ENCODE measurements at places on chromosomes 12 and 14. TPM values are rescaled to one million over a fixed set of nuclear protein-coding genes. Genes with fewer than 3 reads are reported as not detected.

Gene P2RX7
- 0.77 TPM for total RNA-seq

Gene ARMH4
- under 0.01 TPM for total RNA-seq

Gene HOXC6
- not detected for total RNA-seq

Gene CEBPE
- not detected for total RNA-seq

Gene TAS2R31
- 2.0 TPM for total RNA-seq

DNA sequence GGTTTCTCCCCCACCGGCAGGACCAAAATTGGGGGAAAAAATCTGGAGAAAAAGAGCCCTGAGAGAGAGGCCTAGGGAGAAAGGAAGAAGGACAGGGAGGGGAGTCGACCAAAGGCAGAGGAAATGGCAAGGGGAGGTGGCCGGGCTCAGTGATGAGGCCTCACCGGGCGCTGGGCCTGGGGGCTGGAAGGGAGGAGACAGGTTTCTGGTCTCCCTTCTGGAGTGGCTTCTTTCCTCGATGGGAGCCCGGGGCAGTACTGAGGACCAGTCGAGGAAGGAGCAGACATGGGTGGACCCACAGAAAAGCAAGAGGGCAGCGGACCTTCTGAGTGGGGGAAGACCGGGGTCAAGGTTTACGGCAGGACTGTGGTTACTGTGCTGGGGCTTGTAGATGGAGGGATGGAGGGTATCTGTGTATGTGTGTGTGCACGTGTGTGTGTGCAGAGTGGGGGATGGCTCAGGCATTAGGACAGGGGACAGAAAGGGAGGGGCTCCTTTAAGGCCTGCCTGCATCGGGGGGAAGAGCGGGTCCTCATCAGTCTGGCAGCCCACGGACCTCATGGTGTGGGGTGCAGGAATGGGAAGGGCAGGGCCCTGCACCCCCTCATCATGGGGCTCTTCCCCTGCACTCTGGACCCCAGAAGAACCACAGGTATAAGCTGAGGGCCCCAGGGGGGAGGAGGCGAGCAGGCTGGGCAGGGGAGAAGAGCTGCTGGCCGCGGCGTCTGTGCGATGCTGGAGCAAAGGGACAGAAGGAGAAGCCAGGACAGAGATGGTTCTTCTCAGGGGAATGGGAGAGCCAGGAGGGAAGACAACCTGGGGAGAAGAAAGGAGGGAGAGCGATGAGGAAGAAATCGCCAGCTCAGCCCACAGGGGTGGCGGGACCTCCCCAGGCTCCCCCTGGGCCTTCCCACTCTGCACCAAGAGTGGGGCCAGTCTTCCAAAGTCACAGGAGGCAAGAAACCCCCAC, 15.1 kb upstream of the RPLP0 start:
- DNase-seq: no peak

GRCh38 chr14:24851837-24852236, 198.1 kb downstream of the STXBP6 start:
- peak; percentile 10 for DNase-seq

DNA sequence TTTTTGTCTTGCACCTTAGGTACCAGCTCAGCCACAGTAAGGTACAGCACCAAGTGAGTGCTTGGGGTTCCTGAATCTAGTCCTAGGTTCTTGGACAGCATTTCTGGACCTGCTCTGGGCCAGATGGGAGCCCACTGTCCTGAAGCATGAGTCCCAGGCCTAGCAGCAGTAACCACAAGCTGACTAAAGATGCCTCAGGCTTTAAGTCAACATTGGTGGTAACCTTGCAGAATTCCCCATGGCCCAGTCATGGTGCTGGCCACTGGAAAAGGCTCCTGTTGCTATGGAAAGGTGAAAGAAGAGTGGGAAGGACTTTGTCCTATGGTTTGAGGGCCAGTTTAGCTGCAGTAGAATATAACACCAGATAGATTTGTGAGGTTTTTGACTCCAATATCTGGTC, 86.9 kb upstream of the CLEC14A start:
- peak; percentile 15 for DNase-seq

GRCh38 chr12:47400266-47400665, 305.6 kb downstream of the RPAP3 start:
- no peak for DNase-seq

- no peak for DNase-seq
These were observed 28.5 kb downstream of the ARF6 start for GRCh38 chr14:49921401-49921800.

GRCh38 chr12:82325540-82326336, 32.4 kb downstream of the CCDC59 start:
- no peak for DNase-seq

Data from bronchial epithelial cell (primary cell).